ENCODE measurements at places on chromosomes 1 and 21.

DNA sequence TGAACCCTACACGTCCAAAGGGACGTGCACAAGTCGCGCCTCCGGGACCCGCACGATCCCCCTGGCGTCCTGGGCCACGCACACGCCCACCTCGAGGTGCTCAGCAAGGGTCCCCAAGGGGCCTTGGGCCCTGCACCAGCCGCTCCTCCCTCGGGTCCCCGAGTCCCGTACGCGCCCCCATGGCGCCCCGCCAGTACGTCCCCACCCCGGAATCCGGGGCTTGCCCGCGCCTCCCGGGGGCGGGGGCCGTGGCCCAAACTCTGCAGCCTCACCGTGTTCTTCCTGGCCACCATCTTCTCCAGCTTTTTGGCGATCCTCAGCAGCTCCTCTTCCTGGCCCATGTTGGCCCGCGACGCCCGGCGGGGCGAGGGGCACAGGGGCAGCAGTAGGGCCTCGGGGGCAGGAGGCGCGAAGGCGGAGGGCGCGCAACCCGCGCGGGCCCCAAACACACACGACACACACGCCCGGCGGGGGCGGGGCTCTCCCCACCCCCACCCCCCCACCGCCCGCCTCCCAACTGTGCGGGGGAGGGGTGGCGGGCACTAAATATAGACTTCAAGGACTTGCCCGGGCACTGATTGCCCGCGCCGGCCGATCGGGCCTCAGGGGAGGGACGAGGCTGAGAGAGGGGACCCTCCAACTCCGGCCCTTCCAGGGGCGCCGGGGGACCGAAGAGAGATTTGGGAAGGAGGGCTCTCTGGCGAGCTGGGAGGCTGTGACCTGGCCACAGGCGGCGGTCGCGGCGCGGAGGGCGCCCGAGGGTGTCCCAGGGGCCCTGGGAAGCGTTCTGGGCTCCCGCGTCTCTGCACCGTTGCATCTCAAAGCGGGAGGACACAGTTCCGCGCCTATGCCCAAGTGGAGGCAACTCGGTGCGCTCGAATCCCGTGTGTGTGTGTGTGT, at the start of gene TCEA3:
Gene TCEA3, minus strand, starts transcription at position 456 of the 900 bp plus-strand sequence. Its CDS starts 115 bp downstream, at position 341.
- peak; percentile 27 for DNase-seq

DNA sequence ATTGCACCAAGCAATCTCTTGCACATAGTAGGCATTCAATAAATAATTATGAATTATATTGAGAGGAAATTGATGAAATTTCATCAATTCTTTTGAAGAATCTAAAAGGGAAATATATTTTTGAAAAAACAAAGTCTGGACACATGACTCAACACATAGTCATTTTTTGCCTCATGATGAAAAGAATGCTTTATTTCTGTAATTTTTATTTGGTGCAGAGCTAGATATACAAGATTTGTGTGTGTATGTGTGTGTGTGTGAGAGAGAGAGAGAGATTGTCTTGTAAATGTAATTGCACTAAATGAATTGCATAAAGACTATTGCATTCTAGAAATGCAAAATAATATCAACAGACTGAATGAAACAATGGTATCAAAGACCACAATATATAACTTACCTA, 206.2 kb upstream of the C1orf87 start:
- DNase-seq = no peak

DNA sequence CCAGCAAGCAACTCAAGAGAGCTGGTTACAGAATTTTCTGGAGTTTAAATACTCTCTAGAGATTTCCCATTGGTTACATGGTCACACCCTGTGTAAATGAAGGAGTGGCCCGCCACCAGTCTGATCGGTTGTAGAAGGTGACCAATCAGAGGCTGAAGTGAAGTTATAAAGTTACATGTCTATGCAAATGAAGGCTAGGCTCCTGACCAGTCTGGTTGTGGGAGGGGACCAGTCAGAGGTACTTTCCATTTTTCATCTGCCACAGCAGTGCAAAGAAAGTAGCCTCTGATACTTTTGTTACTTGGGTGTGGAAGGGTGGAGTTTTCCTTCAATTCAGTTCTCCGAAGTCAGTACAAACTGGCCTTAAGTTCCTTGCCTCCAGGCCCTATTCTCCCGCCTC, 273.7 kb downstream of the BARHL2 start:
- no peak for DNase-seq

DNA sequence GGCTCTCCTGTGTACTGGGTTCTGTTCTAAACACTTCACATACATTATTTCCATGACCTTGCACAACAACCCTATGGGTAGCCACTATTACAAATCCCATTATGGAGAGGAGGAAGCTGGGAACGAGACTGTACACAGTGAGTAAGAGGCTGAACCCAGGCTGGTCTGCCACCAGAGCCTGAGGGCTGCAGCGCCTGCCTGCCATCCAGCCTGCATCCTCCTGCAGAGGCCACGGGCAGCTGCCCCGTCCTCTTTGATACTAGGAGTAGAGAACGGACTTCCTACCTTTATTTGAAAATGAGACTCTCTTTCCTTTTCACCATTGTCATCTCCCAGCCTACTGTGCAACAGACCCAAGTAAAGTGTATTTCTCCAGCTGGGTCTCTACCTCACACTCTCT, 370.0 kb downstream of the HHAT start:
- no peak for DNase-seq

DNA sequence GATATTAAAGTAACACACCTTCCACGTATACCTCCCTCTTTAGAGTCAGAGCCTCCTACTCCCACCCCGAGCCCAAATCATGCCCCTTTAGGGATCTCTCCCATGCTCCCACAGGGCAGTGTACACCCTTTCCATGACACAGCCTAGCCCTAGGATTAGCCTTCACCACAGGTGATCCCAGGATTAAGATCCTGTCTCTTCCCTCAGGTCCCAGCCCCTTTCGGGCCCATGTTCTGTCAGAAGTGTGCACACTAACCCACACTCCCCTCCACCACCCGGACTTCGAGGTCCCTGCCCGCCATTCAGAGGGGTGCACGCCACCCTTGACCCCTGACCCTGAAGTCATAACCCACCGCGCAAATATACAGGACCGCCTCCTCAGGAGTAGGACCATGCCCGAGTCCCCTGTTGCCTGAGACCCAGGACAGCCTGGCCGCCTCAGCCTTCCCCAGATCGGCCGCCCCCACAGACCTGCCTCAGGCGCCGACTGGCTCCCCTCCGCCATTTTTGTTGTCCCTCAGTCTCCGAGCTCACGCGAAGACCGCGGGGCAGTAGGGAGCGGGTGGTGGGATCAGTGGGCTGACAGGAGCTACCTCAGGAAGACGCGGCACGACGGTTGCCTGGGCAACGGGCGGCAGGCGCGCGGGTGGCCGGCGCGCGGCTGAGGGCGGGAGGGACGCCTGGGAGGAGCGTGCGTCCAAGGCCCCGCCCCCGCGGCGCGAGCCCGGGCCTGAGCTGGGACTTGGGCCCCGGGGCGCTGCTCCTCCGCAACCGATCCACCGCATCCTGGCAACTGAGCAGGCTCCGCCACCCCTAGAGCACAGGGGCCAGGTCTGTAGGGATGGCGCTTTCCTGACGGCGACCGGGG, at the start of gene AGBL4:
Gene AGBL4, minus strand, starts transcription at position 663 of the 868 bp plus-strand sequence.
- DNase-seq = peak; percentile 30

GRCh38 chr1:204558467-204558866, 42.3 kb downstream of the MDM4 start:
- no peak for DNase-seq

GRCh38 chr1:23916209-23917131, 3.3 kb upstream of the CNR2 start:
- peak; percentile 93 for DNase-seq

GRCh38 chr1:100100202-100100601, 32.5 kb downstream of the SASS6 start:
- peak; percentile 40 for DNase-seq

DNA sequence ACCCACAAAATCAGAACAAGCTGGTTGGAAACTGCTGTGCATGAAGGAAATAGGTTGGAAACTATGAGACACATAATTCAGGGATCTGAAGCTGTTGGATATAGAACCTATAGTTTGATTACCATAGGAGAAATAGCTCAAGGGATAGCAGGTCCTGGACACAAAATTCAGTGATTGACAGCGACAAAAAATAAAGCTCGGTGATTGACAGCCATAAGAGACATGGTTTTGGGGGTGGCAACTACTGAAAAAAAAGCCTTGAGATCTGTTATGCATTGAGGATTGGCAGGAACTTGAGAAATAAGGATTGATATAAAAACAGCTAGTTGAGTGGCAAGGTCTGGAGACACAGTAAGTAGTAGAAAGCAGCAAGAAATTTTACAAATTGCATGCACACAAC, at the start of gene KRTAP25-1:
Gene KRTAP25-1, minus strand, starts transcription at position 300 of the 400 bp plus-strand sequence. Its CDS starts 24 bp downstream, at position 276.
- DNase-seq = no peak

Measured in hematopoietic multipotent progenitor cell treated with erythropoietin and hydrocortisone succinate and interleukin-3 and kit ligand, for 6 days (in vitro differentiated cells).